Activated CD4-positive, CD25-positive, alpha-beta regulatory T cell treated with anti-CD3 and anti-CD28 coated beads, Interleukin-2, amount 50 U/mL, for 16 hours (primary cell): ENCODE measurements at places on chromosomes 5 and 9.

- no peak for DNase-seq
Observed at GRCh38 chr5:32004404-32004803, 169.7 kb downstream of the GOLPH3 start.

- no peak for DNase-seq
Observed at GRCh38 chr5:132825033-132825833, 5.2 kb downstream of the SHROOM1 start.

DNA sequence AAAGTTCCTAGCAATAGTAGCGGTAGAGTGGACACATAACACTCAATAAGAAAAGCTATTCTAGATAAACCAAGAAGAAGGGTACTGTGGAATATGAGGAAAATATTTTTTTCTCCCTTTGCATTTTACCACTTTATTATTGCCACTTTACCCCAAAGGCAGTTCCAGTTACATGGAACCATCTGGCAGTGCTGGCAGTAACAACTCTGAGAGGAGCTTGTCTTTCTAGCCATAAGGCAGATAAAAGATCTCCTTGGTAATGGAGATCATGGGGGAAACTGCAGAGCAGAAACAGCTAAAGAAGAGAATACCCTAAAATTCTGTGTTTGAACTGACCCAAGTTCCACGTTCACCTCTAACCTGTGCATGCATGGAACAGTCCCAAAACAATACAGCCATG, 38.5 kb downstream of the UBTD2 start:
- no peak for DNase-seq

GRCh38 chr5:141692919-141693725, 11.1 kb upstream of the ARAP3 start:
- DNase-seq: peak; percentile 65

GRCh38 chr9:134155812-134156377, 8.5 kb downstream of the RNU6ATAC start:
- no peak for DNase-seq

DNA sequence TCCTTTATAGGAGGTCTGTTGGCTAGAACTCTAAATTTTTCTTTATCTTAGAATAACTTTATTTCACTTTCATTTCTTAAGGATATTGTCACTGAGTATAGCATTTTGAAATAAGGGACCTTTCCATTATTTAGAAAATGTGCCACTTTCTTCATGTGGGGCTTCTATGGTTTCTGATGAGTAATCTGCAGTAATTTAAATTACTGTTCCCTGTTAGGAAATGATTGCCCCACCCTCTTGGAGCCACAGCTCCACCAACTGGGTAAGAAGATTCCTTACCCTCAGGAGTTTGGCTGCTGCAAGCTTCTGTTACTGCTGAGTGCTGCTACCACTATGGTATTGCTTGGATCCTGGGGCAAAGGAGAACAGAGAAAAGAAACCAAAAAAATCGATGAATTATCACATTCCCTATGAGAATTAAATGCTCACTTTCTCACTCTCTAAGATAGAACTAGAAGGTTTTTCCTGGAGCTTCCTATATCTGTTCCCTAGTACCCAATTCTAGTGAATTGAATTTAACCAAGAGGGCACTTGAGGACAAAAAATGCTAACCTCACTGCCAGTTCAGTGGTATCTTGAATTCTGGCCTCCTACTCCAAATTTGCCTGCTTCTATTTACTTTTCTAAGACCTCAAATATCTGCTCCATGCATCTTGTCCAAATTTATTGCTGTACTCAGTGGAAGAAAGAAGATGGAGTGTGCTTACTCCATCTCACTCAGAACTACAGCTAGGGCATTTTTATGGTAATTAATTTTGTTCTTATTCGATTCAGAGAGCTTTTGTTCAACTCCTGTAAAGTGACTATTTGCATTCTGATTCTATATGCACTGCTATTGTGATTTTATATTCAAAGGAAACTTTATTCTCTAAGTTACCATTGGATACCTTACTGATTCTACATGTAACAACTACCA, 2111.3 kb downstream of the MAT2B start:
- DNase-seq: no peak

DNA sequence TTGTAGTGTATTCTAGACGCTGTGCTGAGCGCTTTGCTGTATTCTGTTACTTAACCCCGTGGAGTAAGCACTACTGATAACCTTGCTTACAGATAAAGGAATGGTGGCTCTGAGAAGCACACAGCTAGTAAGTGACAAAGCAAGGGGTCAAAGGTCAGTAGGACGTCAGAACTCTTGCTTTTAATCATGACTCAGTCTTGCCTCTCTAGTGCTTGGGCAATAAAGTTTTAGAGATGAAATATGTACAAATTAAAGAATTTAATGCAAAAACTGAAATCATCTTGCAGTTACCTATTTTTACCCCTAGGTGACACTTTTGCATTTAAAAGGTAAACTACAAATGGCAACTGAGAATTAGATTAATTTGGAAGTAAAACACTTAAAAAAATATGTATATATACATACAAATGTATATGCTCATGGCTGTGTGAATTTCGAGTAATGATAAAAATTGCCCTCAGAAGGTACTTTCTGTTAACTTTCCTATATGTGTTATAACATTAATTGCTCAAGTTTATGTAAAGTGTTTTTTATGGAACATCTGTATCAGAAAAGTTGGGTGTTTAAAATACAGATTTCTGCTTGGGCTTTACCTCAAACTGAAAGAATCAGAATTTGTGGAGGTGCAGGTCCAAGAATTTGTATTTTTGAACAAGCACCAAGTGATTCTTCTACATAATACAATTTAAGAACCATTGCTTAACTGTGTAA, 175.1 kb upstream of the DAB2 start:
- DNase-seq: no peak

DNA sequence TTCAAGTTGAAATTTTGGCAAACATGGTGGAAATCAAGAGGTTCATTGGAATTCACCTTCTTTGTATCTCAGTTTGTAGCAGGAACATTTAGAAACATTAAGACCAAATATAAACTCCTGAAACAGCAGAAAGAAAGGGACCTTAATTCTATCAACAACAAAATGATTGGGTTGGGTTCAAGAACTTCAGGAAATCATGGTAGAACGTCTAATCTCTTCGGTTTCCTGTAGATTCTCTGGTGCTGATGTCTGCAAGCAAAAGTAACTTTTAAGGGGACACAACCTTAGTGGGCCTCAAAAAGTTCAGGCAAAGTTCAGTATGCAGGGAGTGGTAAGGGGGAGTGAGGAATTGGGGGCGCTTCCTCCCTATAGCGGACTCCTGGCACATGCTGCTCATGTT, 3.4 kb downstream of the IL33 start:
- DNase-seq: no peak

GRCh38 chr9:1216532-1216931, 166.4 kb downstream of the DMRT2 start:
- DNase-seq: no peak

DNA sequence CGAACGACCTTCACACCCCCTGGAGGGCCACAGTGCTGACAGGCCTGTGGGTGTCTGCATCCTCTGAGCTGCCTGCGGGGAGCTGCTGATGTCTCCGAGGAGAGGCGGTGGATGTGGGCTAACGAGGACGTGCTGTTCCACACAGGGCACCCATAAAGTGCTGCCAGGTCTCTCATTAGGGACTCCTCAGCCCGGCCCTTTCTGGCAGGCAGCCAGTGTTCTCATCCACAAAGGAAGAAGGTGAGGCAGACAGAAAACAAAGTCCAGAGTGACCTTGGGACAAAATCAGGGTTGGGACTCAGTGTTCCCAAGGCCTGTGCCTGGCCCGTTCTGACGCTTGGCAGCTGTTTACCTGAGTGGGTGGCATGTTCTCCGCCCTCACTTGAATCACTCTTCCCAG, 29.3 kb downstream of the CARTPT start:
- DNase-seq: no peak

DNA sequence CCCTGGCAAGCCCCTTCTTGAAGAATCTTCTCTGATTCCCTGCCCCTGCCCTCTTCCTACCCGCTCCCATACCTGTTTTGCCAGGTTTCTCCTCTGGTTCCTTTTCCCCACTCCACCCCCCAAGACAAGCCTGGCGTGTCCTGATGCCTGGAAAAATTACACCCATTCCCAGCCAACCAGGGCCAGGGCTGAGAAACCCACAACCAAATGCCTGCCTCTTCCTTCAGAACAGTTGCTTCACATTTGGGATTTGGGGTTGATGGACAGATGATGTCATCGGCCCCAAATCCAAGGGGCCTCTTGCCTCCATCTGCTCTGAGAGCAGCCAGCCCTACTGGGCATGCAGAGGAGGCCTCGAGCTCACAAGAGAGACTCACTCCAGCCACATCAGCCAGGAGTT, 8.8 kb upstream of the NEK6 start:
- no peak for DNase-seq

DNA sequence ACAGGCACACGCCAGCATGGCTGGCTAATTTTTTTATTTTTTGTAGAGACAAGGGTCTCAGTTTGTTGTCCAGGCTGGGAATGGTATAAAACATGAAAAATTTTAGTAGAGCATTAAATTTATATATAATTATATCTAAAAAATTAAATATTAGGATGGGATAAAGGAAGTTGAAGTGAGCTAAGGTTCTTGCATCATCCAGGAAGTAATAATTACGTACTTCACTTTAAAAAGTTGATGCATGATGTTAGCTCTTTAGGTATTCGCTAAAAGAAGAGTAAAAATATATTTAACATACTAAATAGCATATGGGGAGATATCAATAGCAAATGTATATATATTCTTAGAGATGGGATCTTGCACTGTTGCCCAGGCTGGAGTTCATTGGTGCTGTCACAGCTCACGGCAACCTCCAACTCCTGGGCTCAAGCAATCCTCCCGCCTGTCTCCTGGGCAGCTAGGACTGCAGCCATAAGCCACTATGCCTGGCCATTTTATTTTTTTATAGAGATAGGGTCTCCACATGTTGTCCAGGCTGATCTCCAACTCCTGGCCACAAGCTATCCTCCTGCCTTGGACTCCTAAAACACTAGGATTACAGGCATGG, 12.3 kb downstream of the DCAF10 start:
- no peak for DNase-seq

- no peak for DNase-seq
Observed at GRCh38 chr9:33082128-33082527, 5.7 kb upstream of the SMU1 start.

GRCh38 chr5:76586531-76586930, 36.7 kb downstream of the F2RL2 start:
- DNase-seq: no peak

DNA sequence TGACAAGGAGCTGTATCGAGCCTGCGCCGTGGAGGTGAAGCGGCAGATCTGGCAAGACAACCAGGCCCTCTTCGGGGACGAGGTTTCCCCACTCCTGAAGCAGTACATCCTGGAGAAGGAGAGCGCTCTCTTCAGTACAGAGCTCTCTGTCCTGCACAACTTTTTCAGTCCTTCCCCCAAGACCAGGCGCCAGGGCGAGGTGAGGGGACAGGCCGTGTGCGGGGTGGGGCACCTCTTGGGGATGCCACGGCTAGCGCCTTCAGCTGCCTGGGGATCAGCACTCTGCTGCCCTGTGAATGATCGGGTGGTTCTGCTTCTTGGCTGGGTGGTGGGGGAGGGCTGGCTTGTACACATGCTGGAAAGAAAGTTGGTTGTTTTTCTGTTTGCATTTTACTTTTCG, 1.7 kb downstream of the NELFB start:
- DNase-seq: no peak
